MCF 10A (cell line): ENCODE measurements at places on chromosomes 7 and 10.

GRCh38 chr10:79454259-79454658 lies 8.8 kb upstream of the ZCCHC24 start:
- H3K27ac ChIP-seq = no peak overlapping the region
- H3K27me3 ChIP-seq = no peaks in the 10 kb centered on the region
- peak; percentile 96 for DNase-seq
- peaks cover 11% of the 10 kb centered on the region for H3K4me1 ChIP-seq
- H3K4me3 ChIP-seq = no peak overlapping the region

- no peak overlapping the region for H3K4me3 ChIP-seq
- no peaks in the 10 kb centered on the region for H3K4me1 ChIP-seq
- H3K27ac ChIP-seq = no peak overlapping the region
- no peak for DNase-seq
- no peaks in the 10 kb centered on the region for H3K27me3 ChIP-seq
These were observed 321.8 kb downstream of the DPP6 start for GRCh38 chr7:154373956-154374355.

- no peaks in the 10 kb centered on the region for H3K36me3 ChIP-seq
- no peak overlapping the region for H3K27ac ChIP-seq
- H3K4me3 ChIP-seq = no peak overlapping the region
- H3K4me1 ChIP-seq = peaks cover 5% of the 10 kb centered on the region
- no peaks in the 10 kb centered on the region for H3K27me3 ChIP-seq
These were observed 513.0 kb upstream of the ANKRD30A start for GRCh38 chr10:36612436-36612835.

- DNase-seq = no peak
- peak overlapping the region; percentile 82 for H3K4me3 ChIP-seq
- peaks cover 13% of the 10 kb centered on the region for H3K4me1 ChIP-seq
- peak overlapping the region; percentile 98 for H3K27ac ChIP-seq
- H3K36me3 ChIP-seq = peaks cover 7% of the 10 kb centered on the region
- no peaks in the 10 kb centered on the region for H3K27me3 ChIP-seq
These were observed 533 bp upstream of the DMTF1 start for GRCh38 chr7:87151729-87152111.

GRCh38 chr10:17076626-17077345 lies 52.8 kb downstream of the CUBN start:
- no peaks in the 10 kb centered on the region for H3K27me3 ChIP-seq
- H3K4me3 ChIP-seq = no peak overlapping the region
- no peak for DNase-seq
- H3K27ac ChIP-seq = peak overlapping the region; percentile 54

DNA sequence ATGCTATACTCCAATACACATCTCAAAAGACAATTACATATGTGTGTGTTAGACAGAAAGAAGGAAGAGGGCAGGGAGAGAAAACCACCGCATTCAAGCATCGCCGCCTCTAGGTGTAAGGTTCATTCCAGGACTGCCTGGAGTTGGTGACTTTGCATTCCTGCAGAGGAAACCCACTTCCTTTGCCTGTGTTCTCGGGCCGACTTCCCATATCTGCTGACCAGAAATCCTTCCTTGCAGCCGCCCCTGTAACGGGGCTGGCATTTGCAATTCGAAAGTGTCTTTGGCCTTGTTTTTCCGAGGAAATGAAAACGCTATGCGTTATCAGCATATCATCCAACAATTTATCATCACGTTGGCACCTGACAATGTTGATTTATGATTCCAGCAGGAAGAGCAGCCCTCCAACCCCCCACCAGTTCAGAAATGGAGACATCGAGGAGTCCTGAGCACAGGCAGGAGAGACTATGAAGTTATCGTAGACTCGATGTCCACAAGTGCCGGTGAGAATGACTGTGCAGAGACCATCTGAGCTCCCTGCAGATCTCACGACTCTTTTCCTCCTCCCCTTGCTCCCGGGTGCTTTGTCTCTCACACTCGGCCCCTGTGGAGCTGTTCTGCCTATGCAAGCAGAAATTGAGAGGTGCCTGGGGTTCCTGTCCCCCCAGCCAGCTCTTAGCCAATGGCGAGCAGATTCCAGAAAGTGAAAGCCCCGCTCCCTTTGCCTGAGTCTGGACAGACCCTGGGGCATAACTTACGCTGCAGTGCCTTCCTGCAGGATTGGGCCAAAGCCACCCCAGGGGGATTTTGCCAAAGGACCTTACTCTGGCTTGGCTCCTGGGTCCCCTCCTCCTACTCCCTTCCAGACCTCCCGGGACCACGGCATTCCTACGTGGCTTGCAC lies 68.9 kb upstream of the FOXK1 start:
- no peaks in the 10 kb centered on the region for H3K36me3 ChIP-seq
- no peaks in the 10 kb centered on the region for H3K27me3 ChIP-seq
- no peak overlapping the region for H3K4me3 ChIP-seq
- H3K27ac ChIP-seq = peak overlapping the region; percentile 46

GRCh38 chr10:113148071-113148825 lies 198.2 kb downstream of the TCF7L2 start:
- H3K4me3 ChIP-seq = no peak overlapping the region
- peaks cover 91% of the 10 kb centered on the region for H3K36me3 ChIP-seq
- no peak overlapping the region for H3K27ac ChIP-seq
- DNase-seq = no peak
- no peaks in the 10 kb centered on the region for H3K27me3 ChIP-seq
- H3K4me1 ChIP-seq = no peaks in the 10 kb centered on the region

GRCh38 chr7:111438369-111439289 lies 123.7 kb downstream of the IMMP2L start:
- H3K4me3 ChIP-seq = no peak overlapping the region
- H3K27me3 ChIP-seq = no peaks in the 10 kb centered on the region
- peaks cover 15% of the 10 kb centered on the region for H3K4me1 ChIP-seq

- H3K27ac ChIP-seq = no peak overlapping the region
- H3K4me3 ChIP-seq = no peak overlapping the region
- peaks cover 49% of the 10 kb centered on the region for H3K36me3 ChIP-seq
- H3K4me1 ChIP-seq = peaks cover 32% of the 10 kb centered on the region
- DNase-seq = no peak
These were observed 8.2 kb downstream of the TRA2A start for GRCh38 chr7:23523486-23524075.
